Left lung (tissue), 14 donors: ENCODE measurements at places on chromosomes 13 and 19. TPM values are rescaled to one million over a fixed set of nuclear protein-coding genes. Genes with fewer than 3 reads are reported as not detected.

DNA sequence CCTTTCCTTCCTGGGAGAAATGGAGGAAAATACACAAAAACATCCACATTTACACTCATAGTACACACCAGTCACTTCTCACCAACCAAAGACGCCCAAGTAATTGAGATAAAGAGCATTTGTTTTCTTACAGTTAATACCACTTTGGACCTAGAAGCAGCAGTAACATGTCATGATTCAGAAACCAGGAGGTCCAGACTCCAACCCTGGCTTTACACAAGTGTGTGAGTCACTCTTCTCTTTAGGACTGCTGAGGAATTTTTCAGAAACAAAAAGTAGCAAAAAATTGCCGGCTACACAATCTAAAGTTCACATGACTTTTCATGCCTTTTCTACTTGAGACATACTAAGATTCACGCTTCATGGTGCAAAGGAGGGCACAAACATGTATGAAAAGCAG lies 42.1 kb downstream of the TUBGCP3 start:
- DNase-seq, result no peak

DNA sequence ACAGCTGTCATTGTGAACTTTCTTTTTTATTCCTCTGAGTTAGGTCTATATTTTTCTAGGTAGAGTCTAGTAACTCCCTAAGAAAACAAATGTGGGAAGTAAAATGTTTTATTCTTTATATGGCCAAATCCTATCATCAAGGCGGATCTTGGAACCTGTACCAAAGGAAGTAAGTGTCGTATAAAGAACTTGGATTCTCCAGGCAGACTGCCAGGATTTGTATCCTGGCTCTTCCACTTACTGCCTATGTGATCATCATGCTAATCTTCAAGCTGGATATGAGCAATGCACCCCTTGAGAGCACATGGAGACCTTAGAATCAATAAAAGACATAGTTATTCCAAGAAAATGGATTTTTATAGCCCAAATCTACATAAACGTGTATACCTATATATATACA lies 286.5 kb downstream of the PCDH17 start:
- no peak for DNase-seq

GRCh38 chr13:110073982-110074381 lies 233.0 kb downstream of the COL4A1 start:
- no peak for DNase-seq

Gene LYPD3
- 0.73 TPM for total RNA-seq
